ENCODE measurements at places on chromosomes 11 and 22.

DNA sequence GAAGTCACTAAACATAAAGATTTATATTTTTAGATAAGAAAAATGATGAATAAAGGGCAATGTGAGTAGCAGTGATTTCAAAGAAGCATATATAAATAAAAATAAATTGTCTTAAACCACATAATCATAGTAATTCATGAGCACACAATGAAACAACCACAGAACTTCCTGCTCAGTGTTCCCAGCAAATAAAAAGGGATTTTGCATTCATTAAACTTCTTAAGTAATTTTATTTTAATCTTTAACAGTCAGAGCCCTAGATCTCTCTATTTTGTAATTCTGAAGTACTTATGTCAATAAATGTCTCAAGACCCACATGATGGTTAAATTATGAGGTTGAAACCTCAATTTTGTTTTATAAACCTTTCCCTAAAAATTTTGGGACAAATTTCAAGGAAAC, 14.5 kb upstream of the MMP20 start:
- no peak for DNase-seq

- DNase-seq, result no peak
These were observed 1.1 kb upstream of the CLTCL1 start for GRCh38 chr22:19292458-19293230.

DNA sequence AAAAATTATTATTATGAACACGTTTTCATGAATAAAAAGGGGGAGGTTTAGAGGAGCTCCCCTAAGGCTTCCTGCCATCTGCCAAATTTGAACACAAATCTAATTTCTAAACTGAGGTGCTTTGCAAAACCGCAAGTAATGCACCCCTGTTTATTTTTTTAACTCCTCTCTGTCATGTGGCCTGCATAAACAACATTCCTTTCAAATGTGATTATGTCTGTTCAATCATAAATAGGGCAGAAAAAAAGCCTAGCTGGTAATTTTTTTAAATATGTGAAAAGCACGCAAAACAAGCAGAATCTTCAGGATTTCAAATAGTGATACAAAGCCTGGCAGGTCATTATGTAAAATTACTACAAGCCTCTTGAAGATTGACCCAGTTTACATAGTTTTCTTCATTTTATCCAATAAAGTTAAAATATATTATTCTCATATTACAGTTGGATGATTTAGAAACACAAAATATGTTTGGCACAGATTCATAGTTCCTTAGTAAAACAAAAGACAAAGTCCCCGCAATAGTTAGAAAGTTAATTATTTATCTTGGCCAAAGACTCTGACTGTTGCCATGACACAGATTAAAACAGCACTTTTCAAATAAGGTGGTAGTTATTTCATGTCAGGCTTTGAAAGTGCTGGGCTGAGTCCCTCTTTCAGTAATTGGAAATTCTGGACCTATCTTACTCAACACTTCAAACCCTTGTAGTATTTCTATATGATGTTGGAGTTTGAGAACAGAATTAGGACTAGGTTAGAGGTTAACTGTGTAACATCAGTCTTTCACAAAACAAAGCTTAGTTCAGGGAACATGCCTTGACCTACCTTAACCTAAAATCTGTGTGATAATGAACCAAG, 200.3 kb upstream of the MPPED2 start:
- DNase-seq, result no peak

GRCh38 chr11:110763249-110764011, 51.2 kb upstream of the ARHGAP20 start:
- DNase-seq, result no peak

DNA sequence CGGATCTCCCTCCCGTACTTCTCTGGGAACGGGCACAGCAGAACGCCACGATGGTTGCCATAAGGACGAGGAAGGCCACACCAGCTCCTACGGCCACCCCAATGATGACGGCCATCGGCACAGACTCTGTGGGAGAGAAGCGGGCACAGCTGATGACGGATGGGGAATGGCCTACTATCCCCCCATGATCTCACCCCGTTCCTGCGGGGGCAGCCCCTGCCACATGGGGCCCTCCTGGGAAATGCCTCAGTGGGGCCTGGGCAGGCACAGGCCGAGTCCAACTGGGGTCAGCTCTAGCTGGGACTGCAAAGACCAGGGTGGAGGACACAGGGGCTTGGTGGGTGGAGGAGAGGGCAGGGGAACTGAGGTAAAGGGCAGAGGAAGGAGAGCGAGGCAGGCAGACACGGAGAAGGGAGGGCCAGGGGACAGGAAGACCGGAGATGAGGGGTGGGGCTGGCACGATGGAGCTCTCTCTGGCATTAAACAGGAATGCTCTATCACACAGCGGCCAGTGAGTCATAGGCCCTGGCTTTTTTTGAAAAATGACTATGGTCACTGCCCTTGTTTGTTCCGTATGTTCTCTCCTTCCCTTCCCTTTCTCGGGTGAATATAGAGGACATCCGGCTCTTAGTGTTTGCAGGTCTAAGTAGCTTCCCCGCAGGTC, 76.0 kb downstream of the ST3GAL4 start:
- no peak for DNase-seq

GRCh38 chr11:76030968-76031590, 175.2 kb downstream of the WNT11 start:
- DNase-seq, result no peak

- DNase-seq, result no peak
These were observed 73.1 kb downstream of the CDKN1C start for GRCh38 chr11:2812371-2812991.

DNA sequence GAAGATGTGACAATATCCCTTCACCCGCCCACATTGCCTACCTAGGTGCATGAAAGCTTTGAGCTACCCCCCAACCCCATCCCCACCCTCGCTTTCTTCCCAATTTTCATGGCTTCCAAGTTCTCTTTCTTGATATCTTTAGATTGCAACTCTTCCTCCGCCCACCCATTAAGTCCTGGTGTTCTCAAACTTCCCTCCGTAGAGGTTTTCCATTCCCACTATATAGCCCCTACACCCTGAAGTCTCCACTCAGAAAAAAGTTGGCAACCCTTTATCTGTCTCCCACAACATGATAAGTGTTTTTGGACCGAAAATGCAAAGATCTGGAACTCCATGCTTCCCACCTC, 572 bp downstream of the ZNF70 start:
- DNase-seq, result no peak

DNA sequence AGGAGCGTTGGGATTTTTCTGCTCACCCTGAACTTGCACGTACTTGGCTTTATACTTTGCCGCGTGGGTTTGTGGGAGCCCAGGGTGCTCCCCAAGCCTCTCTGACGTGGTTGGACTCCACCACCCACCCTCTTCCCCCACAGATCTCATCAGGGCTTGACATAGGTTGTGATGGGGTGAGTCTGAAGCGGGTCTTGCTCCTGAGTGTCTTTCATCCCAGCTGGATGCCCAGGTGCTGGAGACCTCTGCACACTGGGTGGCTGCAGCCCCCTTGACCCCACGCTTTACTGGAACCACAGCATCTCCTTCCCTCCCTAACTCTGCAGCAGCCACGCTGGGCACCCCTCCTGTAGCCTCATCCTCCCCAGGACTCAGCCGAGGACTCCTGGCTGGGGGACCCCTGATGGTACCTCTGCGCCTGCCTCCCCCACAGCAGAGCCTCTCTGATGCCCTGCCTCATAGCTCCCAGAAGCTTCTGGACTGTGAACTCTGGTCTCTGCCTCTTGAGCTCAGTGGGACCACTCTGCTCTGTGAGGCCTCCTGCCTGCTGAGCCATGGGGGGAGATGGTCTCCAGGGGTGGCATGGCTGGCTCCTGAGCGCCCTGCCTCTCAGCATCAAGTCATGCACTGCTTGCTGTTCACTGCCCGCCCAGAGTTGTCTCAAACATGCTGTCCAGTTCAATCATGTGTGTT, 45.2 kb downstream of the MYEOV start:
- no peak for DNase-seq

DNA sequence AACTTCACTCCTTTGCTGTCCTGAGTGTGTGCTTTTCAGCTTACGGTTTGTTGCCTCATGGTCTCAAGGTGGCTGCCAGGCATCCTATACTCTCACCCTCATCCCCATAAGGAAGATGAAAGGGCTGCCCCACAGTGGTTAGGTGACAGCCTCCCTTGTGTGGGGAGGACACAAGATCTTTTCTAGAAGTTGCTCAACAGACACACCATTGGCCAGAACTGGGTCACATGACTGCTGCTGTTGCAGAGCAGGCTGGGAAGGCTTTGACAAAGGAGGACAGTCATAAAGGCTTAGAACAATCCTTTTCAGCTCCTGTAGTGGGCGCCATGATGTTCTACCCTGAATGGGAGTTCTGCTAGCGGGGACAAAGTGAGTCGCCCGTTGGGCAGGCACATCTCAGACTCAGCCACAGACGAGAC, 69.7 kb upstream of the RASD2 start:
- DNase-seq, result no peak

DNA sequence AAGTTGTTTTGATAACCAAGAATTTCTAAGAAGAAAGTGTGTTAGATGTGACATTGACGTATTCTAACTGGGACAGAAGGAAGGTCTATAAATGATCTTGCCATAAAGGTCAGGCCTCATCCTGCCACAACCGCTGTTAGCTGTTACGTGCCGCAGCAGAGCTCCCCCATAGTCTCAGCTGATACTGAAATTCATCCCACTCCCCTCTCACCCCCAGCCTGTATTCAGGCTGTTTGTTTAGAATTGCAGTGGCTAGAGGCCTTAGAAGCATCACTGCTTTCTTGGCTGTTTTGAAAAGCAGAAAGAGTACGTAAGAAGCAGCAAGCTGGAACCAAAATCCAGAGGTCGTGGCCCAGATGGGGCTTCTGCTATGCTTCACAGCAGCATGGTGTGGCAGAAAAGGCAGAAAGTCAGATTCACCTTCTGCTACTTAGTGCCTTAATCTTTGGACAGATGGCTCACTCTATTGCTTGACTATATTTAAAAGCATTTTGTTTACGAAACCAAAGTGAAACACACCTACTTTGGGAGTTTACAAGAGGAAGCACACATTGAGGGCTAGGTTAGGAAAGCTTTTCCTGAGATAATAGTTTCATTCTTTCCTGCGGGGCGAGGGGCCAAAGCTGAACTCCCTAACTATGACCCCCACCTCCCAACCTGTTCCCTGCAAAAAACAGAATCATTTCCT, 950 bp upstream of the LAYN start:
- DNase-seq, result no peak

- no peak for DNase-seq
These were observed 1.7 kb upstream of the RCOR2 start for GRCh38 chr11:63918507-63919191.

DNA sequence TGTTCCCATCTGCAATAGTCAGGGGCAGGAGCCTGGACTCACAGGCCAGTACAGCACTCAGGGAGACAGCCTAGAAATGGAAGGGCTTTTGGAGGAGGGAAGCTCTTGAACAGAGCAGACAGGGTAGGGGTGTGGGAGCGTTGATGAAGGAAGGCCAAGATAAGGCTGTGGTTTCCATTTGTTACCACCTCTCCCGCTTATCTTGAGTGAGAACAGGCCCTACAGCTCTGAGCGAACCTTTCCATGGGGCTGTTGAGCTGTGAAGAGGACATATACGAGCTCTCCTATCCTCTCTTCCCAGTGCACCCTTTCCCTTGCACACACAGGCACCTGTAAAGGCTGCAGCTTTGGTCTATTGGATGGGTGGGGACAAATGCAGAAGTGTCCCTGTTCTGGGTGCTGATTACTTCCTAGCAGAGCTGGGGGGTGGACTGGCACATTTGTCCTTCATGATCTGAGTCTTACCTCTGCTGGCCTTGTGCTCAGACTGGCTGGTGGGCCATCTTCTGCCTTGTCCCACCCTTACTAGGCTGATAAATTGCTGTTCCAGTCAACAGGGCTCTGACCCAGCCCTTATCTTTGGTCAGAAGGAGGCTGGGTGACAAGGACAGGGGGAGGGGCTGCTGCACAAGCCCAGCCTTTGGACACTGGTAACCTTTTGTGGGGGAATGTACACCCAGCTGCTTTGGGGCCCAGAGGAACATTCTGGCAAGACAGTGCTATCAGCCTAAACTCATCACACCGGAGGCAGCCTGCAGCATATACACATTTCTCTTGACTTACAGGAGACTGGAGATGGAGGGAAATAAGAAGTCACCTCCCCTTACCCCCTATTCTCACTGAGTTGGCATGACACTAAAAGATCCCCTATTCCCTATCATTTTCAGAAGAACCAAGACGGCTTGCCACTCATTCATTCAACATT, 80.1 kb upstream of the NNMT start:
- DNase-seq, result no peak

DNA sequence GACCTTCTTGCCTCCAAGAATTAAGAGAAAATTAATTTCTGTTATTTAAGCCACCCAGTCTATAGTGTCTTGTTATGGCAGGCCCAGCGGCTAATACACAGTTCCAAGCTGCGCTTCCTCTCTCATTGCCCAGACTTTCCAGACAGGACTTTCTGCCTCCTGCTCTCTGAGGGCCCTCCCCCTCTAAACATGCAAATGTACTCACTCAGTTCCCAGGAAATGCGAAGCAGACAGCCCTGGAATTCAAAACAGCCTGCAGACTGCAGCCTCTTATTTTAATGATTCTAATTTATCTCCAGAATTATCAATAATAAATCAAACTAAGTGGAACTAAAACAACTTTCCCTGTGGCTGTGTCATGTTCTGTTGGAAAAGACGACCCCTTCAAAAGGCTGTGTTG, 115.5 kb upstream of the ISX start:
- no peak for DNase-seq

DNA sequence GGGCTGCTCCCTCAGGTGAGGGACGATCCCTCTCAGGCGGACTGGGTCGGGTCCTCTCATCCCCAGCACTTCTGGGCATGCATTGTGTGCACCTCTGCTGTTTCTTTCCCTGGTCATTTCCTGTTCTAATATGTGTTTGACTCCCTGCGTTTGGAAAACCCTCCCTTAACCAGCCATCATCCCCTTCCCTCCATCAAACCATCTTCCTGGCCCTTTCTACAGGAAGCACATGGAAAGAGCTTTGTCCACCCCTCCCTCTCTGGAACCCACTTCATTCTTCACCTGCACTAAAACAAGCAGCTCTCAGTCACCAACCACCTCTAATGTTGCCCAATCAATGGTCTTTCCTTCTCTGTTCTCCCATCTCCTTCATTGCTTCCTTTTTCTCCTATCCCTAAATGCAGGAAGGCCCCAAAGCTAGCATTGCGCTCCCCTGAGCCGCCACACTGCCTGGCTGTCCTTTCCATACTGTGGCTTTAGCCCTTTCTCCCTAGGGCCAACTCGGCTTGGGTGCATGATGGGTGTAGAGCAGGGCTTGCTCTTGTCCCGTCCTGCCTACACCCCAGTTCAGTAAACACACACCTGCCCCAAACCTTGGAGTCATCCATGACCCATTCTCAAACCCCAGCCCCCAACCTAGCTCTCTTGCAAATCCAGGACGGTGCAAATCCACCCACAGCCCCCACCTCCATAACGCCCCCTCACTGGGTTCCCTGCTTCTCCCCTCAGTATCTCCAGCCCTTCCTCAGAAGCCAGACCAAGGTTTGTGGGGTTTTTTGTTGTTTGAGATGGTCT, 5.4 kb upstream of the GAS2L1 start:
- DNase-seq, result no peak

GRCh38 chr11:83678831-83679584, 392.8 kb upstream of the CCDC90B start:
- DNase-seq, result no peak

DNA sequence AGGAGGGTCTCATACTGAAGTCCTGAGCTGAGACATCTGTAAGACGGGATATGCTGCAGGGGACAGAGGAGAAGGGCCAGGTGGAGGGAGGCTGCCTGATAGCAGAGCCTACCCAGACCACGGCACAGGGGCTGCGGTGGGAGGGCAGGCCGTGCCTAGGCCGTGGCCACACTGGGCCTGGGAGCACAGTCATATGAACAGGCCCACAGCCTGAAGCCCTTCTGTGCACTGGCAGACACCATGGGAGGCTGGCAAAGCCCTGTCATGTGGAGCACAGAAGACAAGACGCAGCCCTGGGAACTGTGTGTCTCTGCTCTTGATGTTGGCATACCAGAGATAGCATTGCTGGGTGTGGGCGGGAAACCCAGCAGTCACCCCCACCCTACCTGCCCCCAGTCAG, 3.3 kb downstream of the SPATA19 start:
- no peak for DNase-seq

All from stimulated activated CD8-positive, alpha-beta memory T cell treated with anti-CD3 and anti-CD28 coated beads, Interleukin-4, amount 100 ng/mL, for 24 hours (primary cell).